ENCODE measurements at places on chromosomes 12 and 14.

- no peak for DNase-seq
These were observed 58.1 kb downstream of the TRHDE start for GRCh38 chr12:72330301-72330700.

DNA sequence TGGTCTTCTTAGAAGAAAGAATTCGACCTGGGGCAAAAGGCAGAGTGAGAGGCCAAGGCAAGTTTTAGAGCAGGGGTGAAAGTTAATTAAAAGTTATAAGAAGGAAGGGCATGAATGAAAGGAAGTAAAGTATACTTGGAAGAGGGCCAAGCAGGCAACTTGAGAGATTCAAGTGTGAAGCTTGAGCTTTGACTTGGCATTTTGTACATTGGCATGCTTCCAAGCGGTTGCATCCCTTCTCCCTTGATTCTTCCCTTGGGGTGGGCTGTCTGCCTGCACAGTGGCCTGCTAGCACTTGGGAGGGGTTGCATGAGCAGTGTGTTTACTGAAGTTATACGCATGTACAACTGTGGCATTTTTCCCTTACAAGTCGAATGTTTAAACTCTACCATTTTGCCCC, 74.8 kb upstream of the MGAT4C start:
- DNase-seq, result no peak

DNA sequence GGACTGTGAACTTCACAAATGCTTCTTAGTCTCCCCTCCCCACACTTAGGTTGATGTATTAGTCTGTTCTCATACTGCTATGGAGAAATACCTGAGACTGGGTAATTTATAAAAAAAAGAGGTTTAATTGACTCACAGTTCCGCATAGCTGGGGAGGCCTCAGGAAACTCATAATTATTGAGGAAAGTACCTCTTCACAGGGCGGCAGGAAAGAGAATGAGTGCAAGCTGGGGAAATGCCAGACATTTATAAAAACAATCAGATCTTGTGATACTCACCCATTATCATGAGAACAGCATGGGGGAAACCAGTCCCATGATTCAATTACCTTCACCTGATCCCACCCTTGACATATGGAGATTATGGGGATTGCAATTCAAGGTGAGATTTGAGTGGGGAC, 178.8 kb downstream of the SLC38A4 start:
- no peak for DNase-seq

DNA sequence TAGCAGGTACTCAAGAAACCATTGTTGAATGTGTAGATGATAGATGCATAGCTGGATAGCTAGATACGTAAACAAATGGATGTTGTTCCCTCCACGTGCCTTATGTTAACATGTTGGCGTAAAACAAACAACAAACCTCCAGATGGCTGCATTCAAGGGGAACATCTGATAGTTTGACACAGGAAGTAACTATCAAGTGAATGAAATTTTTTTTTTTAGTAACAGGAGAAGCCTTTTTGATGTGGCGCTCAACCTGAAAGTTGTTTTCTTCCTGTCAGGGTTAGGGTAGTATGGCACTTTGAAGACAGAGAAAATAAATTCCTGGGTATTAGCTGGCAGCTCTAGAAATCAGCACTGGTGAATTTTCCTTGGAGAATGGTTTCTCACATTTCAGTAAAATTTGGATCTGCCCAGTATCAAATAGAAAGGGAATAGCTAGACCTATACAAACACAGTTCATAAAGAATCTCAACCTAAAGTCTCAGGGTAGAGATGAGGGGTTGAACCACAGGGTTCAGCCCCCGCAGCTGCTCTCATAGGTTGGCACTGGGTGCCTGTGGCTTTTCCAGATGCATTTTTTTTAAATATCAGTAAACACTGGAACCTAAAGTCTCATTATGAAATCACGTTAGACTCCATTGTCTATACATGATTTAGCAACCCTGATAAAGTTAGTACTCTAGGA, 18.8 kb upstream of the RAP1B start:
- no peak for DNase-seq

- no peak for DNase-seq
These were observed 41.9 kb downstream of the STX2 start for GRCh38 chr12:130796985-130797686.

DNA sequence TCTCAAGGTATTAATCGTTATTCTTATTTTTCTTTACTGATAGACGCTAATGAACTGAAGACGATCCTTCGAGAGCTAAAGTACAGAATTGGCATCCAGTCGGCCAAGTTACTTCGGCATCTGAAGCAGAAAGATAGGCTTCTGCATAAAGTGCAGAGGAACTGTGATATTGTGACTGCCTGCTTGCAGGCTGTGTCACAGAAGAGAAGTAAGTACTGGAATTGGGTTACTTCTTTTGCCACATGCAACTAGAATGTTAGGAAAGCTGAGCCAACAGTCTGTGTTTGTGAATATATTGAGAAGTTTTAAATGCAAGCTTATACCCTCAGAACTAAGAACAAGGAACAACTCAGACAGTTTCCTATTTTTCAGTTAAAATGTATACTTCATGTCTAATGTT, 26.6 kb upstream of the GNS start:
- no peak for DNase-seq

GRCh38 chr12:19045426-19045825, 84.1 kb upstream of the PLEKHA5 start:
- DNase-seq, result no peak

DNA sequence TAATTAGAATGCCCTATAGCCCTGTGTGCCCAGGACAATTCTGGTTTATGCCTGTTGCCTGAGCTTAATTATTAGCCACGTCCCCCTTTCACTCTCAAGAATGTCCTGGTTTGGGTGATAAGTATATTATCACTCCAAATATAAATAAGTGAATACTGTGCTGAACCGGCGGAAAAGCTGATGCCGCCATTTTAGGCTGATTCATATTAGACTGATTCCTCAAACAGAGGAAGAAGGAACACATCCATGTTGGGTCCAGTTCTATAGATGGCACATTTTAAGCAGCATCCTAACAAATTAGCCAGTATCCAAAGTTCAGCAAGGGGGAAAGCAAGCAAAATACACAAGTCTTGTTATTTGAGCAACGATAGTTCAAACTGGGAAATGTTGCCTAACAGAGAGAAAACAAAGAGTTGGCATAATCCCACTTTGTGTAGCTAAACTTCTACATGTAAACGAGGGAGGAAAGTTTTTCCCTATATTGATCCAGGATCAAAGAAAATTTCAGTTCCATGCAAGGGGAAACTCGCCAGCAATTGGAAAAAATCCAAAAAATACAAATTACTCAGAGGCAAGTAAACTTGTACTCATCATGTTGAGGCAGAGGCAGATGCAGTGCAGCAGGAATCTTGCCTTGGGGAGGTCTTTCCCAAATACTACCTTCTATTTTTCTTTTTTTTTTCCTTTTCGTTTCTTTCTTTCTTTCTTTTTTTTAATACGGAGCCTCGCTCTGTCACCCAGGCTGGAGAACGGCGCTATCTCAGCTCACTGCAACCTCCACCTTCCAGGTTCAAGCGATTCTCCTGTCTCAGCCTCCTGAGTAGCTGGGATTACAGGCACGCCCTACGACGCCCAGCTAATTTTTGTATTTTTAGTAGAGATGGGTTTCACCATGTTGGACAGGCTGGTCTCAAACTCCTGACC, 96.2 kb downstream of the ITPR2 start:
- DNase-seq, result peak; percentile 48

GRCh38 chr12:56487448-56488040, 417 bp downstream of the GLS2 start:
- no peak for DNase-seq

- no peak for DNase-seq
These were observed 199.1 kb downstream of the SLC5A8 start for GRCh38 chr12:101010896-101011295.

DNA sequence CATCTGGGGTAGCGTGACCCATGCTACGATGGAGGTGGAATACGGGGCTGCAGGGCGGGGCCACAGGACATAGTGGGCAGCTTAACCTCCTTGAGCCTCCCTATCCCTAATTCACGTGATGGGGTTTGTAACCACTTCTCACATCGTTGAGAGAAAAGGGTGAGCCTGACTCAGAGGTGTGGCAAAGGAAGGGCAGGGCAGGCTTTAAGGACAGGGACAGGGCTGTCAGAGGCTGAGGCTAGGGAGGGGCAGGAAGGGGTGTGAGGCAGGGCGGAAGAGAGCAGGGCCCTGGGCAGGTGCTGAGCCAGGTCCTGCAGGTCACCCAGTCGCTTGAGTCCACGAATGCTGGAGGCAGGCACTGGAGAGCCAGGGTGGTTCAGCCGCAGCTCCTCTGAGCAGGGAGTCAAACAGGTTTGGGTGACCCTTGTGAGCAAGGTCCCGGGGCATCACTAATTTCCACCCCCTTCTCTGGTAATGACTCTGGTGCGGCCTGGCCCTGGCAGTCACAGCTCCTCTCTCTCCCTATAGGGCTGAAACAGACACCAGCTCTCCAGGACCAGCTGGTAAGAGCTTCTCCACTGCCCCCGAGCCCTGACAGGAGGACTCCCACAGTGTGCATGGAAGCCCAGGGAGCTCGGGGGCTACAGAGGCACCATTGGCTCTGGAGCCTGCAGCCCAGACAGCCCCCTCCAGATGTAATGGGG, 7.5 kb upstream of the AQP2 start:
- DNase-seq, result no peak

DNA sequence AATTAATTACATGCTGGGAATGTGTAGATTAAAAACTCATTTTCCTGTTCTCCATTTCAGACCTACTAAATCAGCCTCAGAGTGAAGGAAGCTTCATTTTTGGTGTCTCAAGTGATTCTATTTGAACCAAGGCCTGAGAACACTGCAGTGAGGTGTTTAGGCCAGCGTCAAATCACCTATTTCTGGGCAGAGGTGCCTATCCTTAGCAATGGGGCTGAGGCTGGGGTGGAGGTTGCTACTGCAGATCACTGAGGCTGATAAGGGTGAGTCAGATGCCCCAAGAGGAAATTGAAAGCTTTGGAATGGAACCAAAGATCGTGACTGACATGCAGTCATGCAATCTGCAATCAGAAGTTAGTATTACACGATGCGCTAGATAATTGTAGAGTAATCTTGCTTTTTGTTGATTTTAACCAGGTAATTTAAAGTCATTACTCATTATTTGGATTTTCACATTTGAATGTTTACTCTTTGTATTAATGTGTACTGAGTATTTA, 4.4 kb downstream of the TXNRD1 start:
- peak; percentile 78 for DNase-seq

GRCh38 chr14:73755434-73756014, 41.3 kb upstream of the PNMA1 start:
- DNase-seq, result no peak

GRCh38 chr12:106418970-106419369, 61.4 kb downstream of the POLR3B start:
- no peak for DNase-seq

DNA sequence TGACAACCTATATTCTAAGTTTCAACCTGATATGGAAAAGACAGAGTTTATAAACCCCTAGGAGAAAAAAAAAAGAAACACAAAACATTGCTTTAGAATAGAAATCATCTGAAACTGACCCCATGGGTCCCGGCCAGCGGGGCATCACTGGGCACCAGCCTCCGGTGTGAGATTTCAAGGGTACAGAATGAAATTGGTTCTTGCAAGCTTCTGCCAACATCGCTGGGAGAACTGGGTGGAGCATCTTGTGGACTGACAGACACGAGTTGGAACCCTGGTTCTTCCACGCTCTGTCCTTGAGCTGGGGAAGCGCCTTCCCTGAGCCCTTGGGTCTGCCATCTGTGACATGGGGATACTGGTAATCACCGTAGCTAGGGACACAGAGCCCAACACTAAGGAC, 173.6 kb downstream of the PHETA1 start:
- DNase-seq, result no peak

DNA sequence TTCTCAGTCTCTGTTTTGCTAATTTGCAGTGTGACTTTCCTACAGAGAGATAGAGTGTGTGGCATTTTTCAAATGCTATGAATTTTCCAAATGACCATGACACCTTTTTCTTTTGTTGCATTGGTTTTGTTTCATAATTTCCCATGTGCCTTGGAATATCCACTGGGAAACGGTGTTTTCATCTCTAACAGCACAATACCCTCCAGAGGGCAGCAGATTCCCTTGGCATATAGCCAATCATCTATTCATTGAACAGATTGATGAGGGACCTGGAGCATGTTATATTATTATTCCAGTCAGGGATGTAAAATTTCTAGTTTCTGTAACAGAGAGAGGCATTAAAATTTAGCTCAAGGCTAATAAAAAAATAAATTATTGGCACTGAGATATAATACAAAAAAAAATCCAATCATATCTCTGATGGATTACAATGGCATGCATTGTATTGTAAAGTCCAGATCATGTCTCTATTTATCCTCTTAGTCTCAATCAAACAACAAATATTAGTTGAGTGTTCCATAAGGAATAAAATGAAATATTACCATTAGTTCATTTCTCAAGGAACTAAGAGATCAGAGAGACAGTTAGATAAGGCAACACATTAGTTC, 29.6 kb upstream of the NTN4 start:
- peak; percentile 58 for DNase-seq

DNA sequence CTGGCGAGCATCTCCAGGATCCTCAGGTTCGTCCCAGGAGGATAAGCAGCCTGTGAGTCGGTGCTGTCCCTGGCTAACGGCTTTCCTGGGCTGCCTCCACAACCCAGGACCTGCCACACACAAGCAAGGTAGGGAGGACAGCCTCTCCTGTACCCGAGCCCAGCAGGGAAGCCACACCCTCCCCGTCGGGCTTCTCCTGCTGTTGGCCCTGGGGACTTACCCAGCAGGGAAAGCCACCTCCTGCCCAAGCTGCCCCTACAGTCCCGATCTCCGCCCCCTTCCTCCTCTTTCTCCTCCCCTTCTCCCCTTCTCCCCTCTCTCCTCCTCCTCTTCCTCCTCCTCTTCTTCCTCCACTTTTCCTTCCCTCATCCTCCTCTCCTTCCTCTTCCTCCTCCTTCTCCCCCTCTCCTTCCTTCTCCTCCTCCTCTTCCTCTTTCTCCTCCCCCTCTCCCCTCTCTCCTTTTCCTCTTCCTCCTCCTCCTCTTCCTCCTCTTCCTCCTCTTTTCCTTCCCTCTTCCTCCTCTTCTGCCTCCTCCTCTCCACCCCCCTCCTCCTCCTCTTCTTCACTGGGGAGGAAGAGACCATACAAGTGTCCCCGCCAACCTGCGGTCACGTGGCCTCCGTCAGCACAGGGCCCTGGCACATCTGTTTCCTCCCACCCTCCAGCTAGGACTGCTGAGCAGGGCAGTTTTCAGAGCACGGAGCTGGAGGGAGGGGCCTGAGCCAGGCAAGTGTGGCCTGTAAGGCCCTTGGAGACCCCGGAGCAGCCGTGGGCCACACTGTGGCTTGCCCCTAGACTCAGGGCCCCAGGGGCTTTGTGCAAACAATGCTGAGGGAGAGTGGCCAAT, 17.3 kb upstream of the RFLNA start:
- DNase-seq, result no peak

DNA sequence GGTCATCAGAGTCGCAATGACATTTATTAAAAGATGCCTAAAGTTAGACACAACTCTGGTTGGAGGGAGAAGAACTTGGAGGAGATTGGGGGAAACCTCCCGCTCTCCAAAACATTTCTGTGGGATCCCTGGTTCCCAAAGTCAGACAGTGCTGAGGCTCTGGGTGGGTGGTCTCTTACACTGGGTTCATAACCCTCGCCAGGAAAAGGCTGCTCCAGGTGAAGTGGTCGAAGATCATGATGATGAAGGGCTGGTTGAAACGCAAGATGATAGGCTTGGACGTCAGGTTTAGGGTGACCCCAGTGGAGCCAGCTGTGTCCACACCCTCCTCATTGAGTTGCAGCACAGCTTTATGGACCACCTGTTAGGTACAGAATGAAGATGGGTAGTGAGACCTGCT, 11.2 kb upstream of the SERPINA10 start:
- no peak for DNase-seq

- no peak for DNase-seq
These were observed 68.0 kb downstream of the PRIMA1 start for GRCh38 chr14:93720076-93720815.

- no peak for DNase-seq
These were observed 65.0 kb downstream of the RFLNA start for GRCh38 chr12:124359671-124360581.
